Muscle of leg (tissue), 16 donors: ENCODE measurements at places on chromosomes 4 and X.

DNA sequence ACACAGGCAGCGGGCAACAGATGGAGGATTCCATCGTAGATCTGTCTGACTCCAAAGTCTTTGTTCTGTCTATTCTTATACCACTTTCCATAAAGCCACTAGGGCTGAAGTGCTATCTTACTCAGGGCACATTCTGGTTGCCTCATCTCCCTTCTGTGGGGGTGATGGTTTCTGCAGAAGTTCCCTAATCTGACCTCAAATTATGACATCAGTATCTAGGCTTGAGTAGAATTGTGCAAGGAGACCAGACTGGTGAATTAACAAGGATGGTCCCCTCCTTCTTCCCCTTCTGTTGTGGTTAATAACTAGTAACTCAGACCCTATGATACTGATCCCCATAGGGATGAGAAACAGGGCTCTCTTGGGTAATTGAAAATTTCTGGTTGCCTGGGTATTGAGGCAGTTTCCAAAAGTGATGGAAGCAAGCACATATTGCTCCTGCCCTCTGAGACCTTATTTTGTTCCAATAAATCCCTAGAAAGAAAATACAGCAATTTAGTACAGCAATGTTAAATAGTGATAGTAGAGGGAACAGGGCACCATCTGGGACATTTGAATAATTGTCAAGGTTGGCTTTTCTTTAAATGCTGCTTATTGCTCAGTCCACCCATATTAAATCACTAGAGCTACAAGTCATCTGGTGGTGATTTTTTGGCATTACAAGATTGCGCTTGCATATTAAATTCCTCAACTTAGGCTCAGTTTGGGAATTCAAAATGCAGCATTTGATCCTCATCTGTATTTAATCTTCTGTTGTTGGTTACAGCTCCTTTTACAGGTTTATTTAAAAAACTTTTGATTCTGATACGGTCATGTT lies 57.3 kb upstream of the AP1S2 start:
- DNase-seq: peak; percentile 45

- no peak for DNase-seq
These were observed 91.9 kb downstream of the FAM13A start for GRCh38 chr4:88965053-88965452.

DNA sequence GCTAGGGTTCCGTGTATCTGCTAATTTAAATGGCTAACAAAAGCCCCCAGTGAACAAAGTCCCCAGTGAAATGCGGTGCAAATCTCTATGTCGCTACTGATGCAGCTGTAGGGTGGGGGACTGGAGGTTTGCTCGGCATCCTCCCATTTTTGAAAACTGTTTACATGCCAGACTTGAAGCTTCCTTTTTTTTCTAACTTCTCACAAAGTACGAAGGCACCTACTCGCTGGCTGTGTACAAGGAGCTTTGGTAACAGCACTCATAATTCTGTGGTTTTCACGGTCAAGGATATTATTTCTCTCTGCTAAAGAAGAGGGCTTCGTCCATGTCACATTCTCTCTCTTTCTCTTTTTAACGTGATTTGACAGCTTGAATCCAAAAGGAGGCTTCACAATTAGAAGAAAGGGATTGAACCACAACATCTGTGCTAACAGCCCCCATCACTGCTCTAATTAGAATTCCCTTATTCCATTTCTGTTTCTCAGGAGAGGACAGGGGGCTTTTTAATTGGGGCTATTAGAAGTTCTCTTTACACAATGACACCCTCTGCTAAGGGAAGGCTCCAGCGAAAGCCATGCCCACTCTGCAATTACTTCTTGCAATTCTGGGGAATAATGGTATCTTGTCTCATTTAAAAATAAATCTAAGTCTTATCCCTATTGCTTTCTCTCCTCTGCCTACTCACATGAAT lies 46.7 kb downstream of the TMEM156 start:
- DNase-seq: no peak

DNA sequence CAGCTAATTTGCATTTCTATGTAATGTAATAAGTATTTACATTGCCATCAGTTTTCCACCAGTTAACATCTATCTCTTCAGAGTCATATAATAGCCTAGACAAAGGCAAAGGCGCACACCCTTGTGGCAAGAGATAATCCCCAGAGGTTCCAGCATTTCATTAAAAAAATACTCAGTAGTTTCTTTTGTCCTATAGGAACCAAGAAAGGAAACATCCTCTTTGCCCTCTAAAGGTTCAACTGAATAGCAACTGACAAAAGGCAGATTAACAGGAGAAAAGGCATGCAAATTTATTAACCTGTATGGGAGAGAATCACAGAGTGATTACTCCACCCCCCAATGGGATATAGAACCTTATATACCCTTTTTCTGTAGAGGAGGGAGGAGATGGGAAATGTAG lies 48.4 kb downstream of the MAGEB17 start:
- no peak for DNase-seq

GRCh38 chr4:98345838-98346237 lies 84.7 kb downstream of the RAP1GDS1 start:
- DNase-seq: peak; percentile 5

DNA sequence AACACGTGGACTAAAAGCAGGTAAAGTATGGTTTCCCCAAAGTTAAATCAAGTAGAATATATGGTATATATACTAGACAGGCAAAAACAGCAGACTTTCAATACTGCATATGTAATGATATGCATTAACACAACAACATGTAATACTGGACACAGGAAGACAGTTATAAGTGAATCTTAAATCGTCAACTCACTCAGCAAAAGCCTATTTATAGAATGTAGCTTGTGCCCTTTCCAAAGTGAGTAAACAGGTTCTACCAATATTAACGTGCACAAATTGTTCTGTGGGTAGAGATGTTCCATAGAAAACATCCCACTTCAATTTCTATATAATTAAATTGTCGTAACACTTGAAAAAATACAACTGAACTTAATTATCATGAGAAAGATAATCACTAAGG lies 30.6 kb downstream of the FAM241A start:
- no peak for DNase-seq

- no peak for DNase-seq
These were observed 19.9 kb upstream of the TXK start for GRCh38 chr4:48153791-48154550.

DNA sequence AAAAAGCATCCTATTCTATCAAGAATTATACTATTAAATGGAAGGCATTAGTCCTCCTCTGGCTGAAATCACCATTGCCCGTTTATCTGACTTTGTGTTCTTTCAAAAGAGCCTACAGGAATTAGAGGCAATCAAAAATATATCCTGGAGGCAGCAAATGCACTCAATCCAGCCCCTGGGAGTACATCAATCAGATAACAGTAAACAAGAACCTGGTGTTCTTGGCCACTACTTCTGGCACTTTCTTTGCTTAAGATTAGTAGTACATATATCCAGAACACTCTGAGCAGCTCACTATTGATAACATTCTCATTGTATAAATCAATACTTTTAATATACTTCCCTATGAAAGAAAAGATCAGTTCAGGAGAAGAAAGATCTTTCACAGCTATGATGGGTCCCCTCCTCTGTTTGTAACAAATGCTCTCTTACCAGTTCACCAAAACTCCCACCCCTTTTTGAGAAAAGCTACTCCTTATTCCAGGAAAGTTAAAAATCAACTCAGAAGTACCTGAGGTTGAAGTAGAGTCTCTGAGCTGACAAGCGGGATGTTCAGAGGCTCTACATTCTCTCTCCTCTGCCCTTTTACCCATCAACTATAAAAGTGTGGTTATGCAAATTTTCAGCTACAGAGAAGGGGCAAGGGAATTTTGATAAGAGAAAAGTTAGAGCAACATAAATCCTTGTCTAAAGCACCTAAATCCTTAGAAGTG lies 176.0 kb downstream of the COX18 start:
- no peak for DNase-seq

DNA sequence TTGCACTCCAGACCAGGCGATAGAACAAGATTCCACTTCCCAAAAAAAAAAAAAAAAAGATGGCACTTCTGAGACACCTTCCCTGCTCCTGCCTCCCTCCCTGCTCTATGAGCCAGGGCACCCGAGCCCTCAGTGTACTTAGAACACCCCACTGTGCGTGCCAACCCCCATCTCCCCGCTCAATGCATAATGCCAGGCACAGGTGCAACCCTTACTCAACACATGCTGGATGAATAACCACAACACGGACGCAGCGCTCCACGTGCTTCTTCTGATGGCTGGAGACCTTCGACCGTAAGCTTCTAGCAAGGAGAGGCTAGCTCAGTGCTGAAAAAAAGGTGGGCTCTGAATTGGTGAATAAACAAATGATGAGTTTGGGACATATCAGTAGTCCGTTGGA lies 19.9 kb upstream of the IRAK1 start:
- no peak for DNase-seq

DNA sequence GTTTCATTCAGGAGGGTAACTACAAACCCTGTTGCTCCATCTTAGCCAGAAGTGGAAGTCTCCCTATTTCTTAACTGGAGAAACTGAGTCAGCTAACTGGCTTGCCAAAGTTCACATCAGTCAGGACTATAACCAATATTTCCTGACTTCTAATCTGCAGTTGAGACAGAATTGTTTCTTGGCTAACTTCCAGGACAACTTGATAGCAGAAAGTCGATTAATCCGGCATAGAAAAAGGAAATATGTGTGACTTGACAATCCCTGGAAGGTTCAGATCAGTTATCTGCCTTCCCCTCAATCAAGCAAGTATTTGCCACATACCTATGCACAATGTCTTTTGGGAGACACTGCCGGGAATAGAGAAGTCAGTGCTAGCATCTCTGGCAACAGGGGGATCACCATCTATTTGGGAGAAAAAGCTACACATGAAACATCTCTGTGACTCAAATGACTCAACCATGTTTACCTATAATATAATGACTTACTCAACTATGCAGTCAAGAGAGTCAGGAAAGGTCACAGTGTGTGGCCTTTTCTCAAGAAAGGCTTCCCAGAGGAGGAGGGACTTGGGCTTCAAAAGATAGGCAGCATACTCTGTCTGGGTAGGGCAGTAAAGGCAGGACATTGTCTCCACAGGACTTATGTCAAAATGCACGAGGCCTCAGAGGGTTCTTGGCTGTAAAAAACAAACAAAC lies 12.4 kb upstream of the LONRF3 start:
- no peak for DNase-seq

DNA sequence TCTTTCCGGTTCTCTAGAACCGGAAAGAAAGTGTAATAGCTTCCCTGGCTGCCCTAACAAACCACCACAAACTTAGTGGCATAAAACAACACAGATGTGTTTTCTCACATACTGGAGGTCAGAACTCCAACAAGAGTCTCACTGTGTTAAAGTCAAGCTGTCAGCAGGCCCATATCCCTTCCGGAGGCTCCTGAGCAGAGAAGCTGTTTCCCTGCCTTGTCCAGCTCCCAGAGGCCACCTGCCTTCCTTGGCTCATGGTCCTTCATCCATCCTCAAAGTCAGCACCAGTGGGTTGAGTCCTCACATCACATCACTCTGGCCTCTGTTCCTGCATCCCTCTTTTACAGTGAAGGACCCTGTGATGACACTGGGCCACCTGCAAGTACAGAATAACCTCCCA lies 49.8 kb upstream of the HMX1 start:
- DNase-seq: no peak

DNA sequence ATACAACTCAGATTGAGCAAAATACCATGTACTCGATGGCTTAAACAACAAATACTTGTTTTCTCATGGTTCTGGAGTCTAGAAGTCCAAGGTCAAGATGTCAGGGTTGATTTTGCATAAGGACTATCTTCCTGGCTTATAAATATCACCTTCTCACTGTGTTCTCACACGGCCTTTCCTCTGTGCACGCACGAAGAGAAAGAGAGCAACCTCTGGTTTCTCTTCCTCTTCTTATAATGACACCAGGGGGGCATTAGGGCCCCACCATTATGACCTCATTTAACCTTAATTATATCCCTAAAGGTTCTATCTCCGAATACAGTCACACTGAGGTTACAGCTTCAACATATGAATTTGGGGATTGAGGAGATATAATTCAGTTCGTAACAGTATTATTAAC lies 504.0 kb downstream of the MAGEE1 start:
- no peak for DNase-seq

DNA sequence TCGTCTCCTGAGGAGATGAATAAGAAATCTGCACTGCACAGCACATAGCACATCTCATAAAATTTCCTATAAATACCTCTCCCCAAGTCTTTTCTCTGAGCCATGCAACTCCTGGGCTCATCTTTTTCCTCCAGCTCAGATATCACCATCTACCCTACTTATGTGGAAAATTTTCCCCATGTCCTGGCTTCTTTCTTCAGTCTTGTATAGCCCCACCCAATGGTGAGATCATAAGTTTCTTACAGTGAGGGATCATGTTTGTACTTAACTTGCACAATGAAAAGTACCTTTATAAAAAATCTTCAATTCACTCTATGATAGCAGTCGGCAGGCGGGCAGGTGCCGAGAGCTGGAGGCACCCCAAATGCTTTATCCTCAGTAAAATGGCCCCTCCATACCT lies 198.6 kb upstream of the S100G start:
- peak; percentile 56 for DNase-seq

- no peak for DNase-seq
These were observed 133.7 kb upstream of the CXCL13 start for GRCh38 chr4:77471821-77472495.

- no peak for DNase-seq
These were observed 13.2 kb upstream of the MAN2B2 start for GRCh38 chr4:6561706-6562371.

GRCh38 chr4:12827966-12828365 lies 656.2 kb downstream of the RAB28 start:
- no peak for DNase-seq

- DNase-seq: no peak
These were observed 29.6 kb downstream of the REST start for GRCh38 chr4:56937262-56937661.

- no peak for DNase-seq
These were observed 115.6 kb downstream of the DHRSX start for GRCh38 chrX:2385224-2385623.

DNA sequence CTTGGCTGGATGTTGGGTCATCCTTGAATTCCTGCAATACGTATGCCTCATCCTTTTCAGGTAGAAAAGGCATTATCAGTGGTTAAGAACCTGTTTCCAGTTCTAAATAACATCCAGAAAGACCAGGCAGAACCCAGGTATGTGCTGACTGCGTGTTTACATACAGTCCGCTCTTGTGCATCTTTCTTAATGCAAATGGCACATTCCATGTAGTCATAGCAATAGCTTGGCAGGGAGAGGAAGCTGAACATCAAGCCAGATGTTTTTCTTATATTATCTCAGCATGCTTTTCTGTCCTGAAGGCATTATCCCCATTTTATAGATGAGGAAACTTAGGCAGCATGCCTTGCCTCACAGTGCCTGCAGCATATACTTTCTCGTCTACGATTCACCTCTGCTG lies 2.1 kb downstream of the DCLK2 start:
- peak; percentile 32 for DNase-seq

DNA sequence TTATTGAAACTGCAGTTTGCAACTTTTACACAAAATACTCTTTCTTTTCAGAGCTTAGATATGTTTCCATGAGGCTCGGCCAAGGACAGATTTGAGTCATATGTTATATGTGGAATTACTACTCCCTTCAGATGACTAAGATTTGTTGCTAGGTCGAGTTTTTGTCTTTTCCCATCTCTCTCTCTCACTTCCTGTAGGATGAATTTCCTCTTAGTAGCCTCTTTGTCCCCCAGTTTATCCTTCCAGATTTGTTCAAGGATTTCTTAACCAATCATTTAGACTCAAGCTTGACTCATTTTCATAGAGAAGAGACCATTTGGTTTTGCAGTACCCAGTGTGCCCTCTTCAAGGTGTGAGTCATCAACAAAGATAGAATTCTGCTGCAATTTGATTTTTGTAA lies 209.2 kb downstream of the GLUD2 start:
- peak; percentile 79 for DNase-seq

GRCh38 chr4:36740796-36741310 lies 459.4 kb downstream of the DTHD1 start:
- DNase-seq: no peak
